ENCODE measurements at places on chromosomes 16 and 17.

DNA sequence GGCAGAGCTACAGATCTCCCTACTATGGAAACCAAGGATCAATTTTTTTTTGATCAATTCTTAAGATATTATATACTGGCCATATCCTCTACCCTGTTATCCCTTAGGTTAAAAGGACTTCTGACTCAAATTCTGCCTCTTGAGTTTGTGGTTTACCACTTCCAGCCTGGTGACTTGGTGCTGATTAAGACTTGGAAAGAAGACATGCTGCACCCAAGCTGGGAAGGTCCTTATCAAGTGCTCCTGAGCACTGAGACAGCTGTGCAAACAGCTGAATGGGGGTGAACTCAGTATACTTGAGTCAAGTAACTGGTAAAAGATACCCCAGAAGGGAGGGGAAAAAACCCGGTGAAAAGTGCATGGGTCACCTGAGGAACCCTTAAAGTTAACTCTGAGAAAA is 20.5 kb upstream of the SPACA3 start:
- DNase-seq: no peak

GRCh38 chr17:81488276-81488860 is 24.2 kb downstream of the ACTG1 start:
- DNase-seq: no peak

DNA sequence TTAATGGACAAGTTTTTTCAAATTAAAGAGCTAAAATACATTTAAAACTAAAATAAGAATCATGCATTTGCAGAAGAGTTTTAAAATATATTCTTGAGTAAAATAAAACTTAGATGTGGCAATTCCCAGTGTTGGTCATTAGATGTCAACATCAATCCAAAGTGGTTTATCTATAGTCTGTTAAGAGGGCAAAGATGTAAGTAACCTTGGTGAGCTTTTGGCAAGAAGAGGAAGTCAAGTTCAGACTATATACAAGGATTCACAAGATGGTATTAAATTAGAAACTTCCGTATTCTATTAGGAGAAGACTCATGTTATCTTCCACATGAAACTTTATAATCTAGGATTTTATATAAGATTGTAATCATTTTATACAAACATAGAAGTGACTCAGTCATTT is 73.1 kb downstream of the CEP95 start:
- no peak for DNase-seq

GRCh38 chr17:41615454-41615853 is 2.9 kb upstream of the KRT16 start:
- DNase-seq: no peak

DNA sequence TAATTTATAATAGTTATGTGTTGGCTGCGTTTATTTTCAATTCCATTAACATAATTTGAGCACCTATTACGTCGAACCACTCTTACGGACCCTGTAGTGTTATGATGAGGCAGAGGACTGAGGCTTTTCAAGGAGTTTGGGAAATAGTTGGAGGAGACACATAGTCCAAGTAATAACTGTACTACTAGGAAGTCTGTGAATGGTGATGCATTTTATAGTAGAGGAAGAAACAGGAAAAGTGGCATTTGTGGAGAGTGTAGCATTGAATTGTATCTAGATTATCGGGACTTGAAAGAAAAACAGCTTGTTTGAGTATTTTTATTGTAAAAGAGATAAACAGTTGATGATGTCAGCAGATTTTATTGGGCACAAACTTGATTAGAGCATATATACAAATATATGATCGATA is 1.7 kb downstream of the NFATC3 start:
- DNase-seq: no peak

DNA sequence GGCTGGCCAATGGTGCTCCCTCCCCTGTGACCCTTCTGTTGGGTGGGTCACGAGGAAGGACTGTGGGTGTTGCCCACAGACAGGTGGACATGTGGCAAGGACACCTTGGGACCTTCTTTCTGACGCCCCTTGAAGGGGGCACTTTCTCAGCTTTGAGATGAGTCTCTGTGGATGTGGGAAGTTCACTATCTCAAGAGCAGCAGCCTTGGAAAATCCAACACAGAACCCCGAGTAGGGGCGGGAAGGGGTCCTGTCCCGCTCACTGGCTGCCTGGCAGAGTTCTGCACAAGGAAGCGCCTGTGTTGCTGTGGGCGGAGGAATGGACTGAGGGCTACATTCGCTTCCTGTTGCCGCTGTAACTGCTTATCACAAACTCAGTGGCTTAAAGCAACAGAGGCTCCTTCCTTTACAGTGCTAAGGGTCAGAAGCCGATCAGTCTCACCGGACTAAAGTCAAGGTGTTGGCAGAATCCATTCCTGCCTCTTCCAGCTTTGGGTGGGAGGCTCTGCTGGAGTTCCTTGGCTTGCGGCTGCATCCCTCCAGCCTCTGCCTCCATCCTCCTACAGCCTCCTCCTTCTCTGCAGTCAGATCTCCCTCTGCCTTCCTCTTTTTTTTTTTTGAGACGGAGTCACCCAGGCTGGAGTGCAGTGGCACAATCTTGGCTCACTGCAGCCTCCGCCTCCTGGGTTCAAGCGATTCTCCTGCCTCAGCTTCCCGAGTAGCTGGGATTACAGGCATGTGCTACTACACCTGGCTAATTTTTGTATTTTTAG is 305.2 kb downstream of the SEC14L1 start:
- DNase-seq: no peak

DNA sequence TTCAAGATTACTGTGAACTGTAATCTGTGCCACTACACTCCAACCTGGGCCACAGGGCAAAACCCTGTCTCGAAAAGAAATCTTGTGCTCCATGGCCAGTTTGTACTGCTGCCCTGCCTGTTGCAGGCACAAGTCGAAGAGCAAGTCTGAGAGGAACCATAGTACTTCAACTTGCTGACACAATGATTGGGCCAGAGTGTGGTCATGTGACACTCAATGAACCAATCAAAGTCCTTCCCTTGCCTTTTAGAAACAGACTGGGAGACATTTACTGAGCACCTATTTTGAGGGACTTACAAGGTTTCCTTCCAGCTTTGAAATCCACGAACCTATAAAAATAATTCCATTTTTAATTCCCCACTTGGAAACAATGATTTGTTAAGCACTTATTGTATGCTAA is 39.8 kb upstream of the TMC5 start:
- DNase-seq: no peak

- DNase-seq: no peak
These were observed 30.2 kb downstream of the CACNG5 start for GRCh38 chr17:66865151-66865550.

DNA sequence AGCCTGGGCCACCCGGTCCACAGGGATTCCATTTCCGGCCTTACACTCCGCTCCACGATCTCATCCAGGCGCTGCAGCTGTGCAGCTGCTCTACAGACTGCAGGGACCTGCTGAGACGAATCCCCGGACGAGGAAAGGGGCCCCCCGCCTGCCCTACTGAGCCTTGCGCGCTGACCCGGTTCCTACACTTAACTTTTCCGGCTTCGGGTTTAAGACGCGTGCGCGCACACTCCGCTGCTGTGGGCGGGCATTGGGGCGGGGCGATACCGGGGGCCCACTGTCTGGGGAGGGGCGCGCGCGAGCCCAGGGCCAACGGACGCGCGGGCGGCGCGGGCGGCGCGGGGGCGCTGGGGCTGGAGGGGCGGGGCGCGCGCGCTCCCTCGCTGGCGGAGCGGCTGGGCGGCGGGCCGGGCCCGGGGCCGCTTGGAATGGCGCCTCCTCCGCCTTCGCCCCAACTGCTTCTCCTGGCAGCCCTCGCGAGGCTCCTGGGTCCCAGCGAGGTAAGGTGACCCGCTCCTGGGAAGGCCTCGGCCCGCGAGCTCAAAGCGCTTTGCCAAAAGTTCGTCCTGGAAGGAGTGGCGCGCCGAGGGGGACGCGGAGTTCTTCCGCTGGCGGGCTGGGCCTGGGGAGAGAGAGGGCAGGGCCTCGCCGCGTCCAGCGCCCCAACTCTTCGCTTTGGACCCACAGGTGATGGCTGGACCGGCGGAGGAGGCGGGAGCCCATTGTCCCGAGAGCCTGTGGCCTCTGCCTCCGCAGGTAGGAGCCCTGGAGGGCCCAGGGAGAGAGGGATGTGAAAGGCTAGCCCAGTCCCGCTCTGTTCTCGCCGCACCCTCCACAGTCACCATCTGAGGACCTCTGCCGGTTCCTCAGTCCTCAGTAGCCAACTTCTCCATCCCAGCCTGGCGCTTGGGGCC is at the start of gene TP53I13:
TSS of gene TP53I13 (plus strand) at position 371 of the 914 bp plus-strand sequence. CDS start at position 429, 58 bp downstream.
- DNase-seq: no peak

GRCh38 chr16:67212766-67213165 is 13.8 kb downstream of the ELMO3 start:
- no peak for DNase-seq

DNA sequence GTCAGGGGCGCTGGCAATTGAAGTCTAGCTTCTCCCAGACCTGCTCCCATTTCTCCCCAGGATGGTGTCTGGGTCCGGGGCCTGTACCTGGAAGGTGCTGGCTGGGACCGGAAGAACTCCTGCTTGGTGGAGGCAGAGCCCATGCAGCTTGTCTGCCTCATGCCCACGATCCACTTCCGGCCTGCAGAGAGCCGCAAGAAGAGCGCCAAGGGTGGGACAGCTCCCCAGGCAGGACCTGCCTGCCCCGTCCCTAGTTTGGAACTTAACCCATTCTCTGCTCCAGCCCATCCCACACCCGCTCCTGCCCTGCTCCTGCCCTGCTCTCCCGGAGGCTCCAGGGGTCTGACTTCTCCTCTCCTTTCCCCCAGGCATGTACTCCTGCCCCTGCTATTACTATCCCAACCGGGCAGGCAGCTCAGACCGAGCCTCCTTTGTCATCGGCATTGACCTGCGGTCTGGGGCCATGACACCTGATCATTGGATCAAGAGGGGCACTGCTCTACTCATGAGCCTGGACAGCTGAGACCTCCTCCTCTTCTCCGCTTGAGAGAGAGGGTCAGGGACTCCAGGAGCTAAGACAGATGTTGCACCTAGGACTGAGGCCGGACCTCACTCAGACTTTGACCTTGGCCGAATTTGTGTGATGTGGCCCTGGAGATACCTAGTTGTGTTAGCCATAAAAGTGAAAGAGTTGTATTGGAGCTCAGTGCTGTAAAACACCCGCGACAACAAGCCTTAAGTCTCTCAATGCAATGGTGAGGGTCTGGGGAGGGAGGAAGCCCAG is 814 bp upstream of the KDM6B start:
- no peak for DNase-seq

GRCh38 chr17:68197997-68198930 is 49.6 kb upstream of the AMZ2 start:
- no peak for DNase-seq

- DNase-seq: no peak
These were observed 6.3 kb downstream of the TBX2 start for GRCh38 chr17:61405686-61406536.

- DNase-seq: no peak
These were observed at the start of gene FDXR for GRCh38 chr17:74872313-74873036. Gene FDXR, minus strand, starts transcription at chr17:74872994. Its CDS starts 50 bp downstream, at chr17:74872944.

DNA sequence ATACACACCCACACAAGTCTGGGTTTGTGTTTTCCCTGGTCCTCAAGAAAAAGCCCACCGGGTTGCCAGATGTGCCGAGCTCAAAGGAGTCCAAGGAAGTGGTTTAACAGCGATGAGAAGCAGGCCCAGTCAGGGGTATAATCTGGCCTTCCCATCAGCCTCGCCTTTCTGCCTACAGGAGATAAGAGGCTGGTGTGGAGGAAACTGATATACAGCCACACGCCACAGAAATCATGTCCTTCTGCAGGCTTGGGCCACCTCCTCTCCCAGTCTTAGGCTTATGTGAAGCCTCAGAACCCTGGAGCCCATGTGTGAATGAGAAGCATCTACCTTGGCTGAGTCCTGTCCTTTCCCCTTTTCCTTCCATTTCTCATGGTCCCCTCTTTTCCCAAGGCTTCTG is 43.6 kb upstream of the MMP2 start:
- no peak for DNase-seq

DNA sequence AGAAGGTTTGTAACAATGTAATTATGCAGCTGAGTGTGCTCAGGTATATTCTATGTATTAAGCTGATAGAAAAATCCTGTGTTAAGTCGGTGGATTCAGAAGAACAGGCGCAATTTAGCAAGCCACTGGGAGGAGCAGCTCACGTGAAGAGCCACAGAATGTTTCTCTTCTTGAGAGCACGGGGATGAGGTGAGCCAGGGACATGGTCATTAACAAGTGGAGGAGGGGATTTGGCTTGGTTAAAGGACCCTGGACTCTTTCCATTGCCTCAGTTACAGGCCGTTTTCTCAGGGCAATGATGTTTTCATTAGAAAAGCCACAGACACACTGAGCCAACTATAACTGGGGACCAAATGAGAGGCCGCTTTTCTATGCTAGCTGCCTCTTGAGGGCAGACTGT is 178.7 kb downstream of the SNX29 start:
- DNase-seq: no peak

- DNase-seq: no peak
These were observed 11.3 kb upstream of the TUBG2 start for GRCh38 chr17:42647778-42648177.

DNA sequence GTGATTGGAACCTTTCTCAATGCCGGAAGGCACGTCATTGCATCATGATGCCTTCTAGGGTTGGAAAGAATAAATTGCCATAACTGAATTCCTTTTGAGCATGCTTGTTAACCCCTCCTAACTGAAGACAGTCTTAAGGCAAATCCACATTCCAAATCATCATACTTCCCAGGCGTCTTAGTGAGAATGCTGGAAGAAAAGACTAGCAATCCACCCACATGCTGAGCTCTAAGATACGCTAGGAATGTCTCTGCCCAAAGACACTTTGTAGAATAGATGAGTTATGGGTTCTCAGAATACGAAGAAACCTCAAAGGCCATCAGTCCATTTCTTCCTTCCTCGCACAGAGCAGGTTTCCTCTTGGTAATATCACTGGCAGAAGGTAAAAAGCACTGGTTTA is 486.5 kb downstream of the HS3ST4 start:
- no peak for DNase-seq

- no peak for DNase-seq
These were observed 55.7 kb downstream of the TOX3 start for GRCh38 chr16:52491216-52491615.

- DNase-seq: no peak
These were observed 658 bp downstream of the RAB5C start for GRCh38 chr17:42153919-42154742.

GRCh38 chr17:74798239-74798707 is 22.1 kb upstream of the NAT9 start:
- no peak for DNase-seq
